ENCODE measurements at places on chromosomes 2 and 18.

- DNase-seq, result no peak
Observed at GRCh38 chr2:138028538-138028937, 64.3 kb downstream of the HNMT start.

DNA sequence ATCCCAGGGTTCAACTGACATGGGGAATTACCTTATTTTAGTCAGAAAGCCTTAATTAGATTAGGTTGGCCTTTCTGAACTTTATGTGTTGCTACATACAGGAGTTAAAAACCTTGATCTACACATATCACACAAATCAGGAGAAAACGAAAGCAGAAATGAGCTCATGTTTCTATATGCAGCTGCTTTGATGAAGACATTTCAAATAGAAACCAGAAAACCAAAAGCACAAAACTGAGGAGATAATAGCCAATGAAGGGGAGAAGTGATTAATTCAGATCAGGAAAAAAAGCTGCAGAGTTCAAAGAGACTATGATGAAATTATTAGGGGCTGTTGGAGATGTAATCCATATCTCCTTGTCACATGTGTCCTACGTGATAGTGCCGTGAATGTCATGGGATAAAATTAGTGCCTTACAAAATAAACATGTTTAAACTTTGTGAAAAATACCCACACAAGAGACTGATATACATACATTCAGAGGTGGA, 255.0 kb downstream of the CAMKMT start:
- DNase-seq, result no peak

- DNase-seq, result no peak
Observed at GRCh38 chr2:217362286-217362685, 502.4 kb upstream of the TNP1 start.

DNA sequence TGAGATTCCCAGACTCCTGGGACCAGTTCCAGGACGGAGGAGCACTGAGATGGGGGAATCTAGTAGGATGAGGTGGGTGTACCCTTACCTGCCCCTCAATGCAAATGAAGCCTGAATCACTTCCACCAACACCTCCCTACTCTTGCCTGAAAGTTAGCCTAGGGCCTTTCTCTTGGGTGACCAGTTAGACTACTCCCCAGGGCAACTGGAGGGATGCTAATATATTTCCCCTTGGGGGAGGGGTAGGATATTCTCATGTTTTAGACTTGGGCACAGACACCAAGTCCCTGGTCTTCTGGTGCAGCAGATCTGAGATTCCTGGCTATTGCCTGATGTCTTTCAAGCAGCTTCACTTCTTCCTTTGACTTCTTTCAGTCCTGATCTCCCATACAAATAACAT, 334.5 kb downstream of the ALK start:
- DNase-seq, result no peak

- DNase-seq, result peak; percentile 1
Observed at GRCh38 chr2:188114014-188114413, 177.7 kb upstream of the GULP1 start.

GRCh38 chr2:176415937-176416499, 146.8 kb downstream of the MTX2 start:
- no peak for DNase-seq

- no peak for DNase-seq
Observed at GRCh38 chr2:233199870-233200269, 51.6 kb upstream of the ATG16L1 start.

DNA sequence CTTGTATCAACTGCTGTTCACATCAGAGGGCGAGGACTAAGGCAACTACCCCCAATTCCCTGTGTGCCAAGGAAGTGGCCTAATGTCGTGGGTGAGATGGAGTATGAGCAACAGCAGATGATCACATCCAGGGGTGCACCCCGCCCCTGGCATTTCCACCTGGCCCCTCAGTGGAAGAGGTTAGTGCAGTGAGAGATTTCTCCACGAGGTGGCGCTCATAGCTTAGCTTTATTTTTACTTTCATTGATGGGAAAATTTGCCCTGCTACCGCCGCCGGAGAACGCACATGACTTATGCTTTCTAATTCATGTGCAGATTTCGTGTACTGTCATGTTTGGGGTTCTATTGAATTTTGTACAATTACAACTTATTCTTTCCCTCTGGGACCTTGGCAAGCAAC, 470.6 kb upstream of the MEX3C start:
- peak; percentile 4 for DNase-seq

DNA sequence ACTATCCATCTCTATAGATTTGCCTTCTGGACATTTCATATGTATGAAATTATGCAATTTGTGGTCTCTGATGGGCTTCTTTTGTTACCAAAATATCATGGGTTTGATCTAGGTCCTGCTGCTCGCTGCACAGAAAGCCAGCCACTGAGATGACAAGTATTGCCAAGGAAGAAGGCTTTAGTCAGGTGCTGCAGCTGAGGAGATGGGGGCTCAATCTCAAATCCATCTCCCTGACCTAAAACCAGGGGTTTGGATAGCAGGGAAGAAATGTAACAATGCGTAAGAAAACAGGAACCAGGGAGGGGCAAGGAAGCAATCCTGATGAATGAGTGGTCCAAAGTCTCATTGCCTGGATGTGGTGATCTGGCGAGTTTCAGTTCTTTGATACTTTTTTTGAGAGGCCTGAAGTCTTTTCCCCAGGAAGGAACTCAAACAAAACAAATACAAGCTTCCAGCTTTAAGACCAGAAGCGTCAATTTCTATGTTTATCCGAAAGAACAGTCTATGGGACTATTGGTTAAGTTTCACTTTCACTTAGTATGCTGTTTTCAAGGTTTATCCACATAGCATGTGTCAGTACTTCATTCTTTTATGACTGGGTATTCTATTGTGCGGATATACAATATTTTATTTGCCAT, 3.4 kb upstream of the CKAP2L start:
- DNase-seq, result no peak

GRCh38 chr2:70536517-70537055, 17.0 kb downstream of the TGFA start:
- DNase-seq, result no peak

DNA sequence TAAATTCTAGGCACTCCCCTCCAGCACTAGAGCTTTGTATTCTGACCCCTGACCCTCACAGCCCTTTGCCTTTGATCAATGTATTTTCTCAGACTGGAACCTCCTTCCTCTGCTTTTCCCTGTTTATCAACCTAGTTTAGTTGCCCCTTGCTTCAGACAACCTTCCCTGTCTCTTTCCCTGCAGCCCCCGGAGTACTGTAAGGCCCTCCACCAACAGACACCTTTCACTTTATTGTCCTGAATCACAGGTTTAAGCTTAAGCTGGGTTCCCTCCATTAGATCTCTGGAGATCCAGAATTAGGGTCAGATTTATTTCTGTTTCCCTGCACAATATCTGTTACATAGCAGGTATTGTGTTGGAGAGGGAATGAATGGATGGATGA, 140.2 kb downstream of the DDX1 start:
- DNase-seq, result no peak

GRCh38 chr2:121994238-121995206, 239.1 kb downstream of the TSN start:
- no peak for DNase-seq

DNA sequence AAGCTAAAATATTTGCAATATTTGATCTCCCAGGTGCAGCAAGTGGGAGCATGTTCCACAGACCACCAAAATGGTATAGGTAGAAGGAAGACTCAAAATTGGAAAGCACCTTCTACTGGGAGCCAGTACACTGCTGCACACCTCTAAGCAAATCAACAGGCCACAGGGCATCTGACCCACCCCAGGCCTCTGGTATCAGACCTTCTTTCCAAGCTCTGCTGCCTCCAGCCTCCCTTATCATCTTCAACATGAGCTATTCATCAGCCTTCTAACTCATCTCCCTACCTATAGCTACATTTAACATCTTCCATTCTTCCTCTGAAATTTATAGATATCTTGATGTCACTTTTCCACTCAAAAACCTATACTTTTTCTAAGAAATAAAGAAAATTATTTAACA, 294.8 kb downstream of the ZEB2 start:
- DNase-seq, result no peak

- DNase-seq, result no peak
Observed at GRCh38 chr2:105609746-105610402, 134.8 kb upstream of the NCK2 start.

All from fibroblast of the conjunctiva (primary cell).